Cardiac fibroblast (primary cell): ENCODE measurements at places on chromosomes 7 and 10.
A peak's percentile ranks its signal among the peaks of the same experiment; 100 is the strongest.

GRCh38 chr7:18425227-18425626, 70.3 kb upstream of the HDAC9 start:
- no peak for DNase-seq

DNA sequence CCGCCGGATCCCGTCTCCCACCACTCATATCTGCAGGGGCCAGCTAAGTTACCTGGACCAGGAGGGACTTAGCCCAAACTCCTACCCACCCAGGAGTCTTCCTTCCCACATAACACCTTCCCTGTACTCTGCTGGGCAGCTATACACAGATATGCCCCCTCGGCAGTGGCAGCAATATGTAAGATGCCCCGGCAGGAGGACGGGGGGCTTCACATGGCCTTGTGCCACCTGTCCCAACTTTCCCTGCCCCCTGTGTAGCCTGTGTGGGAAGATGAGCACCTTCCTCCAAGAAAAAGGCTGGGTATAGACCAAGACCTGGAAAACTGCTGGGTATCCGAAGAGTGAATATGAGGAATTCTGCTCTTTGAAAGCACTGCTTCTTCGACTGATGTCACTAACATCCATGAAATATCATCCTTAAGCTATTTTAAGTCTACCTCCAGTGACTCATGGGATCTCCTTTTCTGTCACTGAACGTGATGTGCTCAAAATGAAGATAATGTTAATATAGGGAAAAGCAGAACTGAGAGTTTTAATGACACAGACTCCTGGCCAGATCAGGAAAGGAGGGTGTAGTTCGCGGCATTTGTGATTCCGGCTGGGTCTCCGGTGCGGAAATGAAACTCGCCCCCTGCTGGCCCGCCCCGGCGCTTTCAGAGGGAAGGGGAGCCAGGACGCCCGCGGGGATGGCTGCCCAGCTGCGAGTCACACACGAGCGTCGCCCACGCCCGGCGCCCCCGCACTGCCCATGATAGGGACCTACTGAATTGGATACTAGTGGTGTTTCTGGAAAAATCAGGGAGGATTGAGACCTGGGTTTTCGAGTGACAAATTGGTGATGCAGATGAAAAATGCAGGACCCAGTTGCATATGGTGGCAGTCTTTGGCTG, 256.9 kb upstream of the NFE2L3 start:
- DNase-seq: peak; percentile 11

DNA sequence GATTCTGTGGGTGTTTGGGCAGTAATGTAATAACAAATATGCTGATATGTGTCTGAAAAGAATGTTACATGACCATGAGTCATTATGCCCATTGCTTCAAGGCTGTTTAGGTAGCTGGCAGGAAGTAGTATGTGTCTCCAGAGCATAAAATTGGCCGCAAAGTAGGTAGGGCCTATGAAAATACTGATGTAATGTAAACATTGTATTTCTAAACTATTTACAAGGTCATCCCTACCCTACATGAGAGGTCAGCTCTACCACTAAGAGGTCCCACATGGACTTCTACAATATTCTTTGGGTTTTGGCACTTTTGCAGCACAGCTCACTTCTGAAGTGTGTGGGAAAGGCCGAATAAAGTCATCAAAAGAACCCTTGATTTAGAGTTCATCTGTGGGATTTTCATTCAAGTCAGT, 301.9 kb downstream of the AHR start:
- peak; percentile 95 for DNase-seq

- DNase-seq: no peak
Observed at GRCh38 chr7:129959471-129960203, 6.9 kb upstream of the UBE2H start.

DNA sequence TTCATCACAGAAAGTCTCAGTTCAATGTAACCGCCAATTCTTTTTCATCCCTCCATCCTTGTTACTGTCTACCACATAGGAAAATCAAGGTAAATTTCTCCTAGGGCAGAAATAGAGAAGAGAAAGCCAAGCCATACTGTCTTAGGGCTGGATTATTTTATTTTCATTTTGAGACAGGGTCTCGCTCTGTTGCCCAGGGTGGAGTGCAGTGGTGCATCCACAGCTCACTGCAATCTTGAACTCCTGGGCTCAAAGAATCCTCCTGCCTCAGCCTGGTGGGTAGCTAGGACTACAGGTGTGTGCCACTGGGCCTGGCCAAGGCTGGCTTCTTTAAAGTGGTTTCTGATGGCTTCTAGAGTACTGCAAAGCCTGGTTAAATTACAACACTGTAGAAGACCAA, 181.7 kb downstream of the SRPK2 start:
- DNase-seq: no peak

DNA sequence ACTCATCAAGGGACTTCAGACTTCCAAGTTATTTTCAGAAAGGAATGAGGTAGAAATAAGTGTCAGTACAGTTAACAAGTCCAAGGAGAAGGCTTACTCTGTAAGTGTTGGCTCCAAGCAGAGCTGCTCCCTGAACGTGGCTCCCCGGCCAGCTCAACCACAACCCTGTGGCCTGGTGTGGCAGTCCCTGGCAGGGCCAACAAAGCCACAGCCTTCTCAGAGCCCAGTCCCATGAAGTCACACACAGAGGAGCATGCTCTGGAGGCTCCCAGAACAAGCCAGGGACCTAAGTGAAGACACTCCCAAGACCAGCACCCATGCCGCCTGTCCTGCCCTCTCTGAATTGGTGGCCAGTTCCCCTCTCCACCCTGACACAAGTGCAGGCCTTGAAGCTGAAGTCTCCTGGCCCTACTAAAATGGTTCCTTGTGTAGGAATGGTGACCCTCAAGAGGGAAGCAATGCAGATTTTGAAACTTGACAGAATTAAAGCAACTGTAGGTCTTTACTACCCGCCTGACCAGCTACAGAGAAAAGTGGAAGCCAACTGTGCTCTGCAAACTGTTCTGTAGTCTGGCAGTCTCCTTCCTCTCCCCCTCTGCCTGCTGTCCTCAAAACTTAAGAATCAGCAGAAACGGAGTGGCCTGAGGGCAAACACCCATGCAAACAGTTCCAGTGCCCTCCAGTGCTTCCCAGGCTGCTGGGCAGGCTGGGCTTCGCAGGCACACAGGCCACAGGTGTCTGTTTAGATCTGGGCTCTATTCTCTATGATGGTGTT, 51.1 kb downstream of the NOD1 start:
- no peak for DNase-seq

- no peak for DNase-seq
Observed at GRCh38 chr10:111356571-111356970, 279.7 kb downstream of the ADRA2A start.

- DNase-seq: no peak
Observed at GRCh38 chr7:1529383-1530116, 952 bp upstream of the MAFK start.

DNA sequence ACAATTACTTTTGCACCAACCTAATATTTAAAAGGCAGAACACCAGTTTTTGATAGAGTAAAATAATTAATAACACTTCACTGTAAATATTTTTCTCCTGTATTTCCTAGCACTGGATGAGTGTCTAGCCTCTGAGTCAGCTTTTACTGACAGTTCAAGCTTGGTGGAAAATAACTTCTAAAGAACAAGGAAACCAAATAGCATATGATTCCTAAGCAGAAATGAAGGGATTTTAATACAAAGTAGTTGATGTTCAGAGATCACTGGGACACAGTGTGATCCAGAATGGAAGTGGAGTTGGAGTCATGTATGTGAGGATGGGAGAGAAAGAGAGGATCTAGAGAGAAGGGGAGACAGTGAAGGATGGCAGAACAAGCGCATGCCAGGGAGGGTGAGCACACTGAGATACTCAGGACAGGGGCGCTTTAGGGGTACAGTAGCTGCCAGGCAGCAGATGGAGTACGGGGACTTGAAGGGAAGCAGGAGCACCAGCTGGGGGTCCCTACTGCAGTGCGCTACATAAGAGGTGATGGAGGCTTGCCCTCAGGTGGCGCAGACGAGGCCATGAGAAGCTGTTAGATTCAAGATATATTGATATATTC, 117.9 kb upstream of the KLF6 start:
- DNase-seq: peak; percentile 57

- no peak for DNase-seq
Observed at GRCh38 chr10:78301481-78301880, 267.8 kb downstream of the RPS24 start.

DNA sequence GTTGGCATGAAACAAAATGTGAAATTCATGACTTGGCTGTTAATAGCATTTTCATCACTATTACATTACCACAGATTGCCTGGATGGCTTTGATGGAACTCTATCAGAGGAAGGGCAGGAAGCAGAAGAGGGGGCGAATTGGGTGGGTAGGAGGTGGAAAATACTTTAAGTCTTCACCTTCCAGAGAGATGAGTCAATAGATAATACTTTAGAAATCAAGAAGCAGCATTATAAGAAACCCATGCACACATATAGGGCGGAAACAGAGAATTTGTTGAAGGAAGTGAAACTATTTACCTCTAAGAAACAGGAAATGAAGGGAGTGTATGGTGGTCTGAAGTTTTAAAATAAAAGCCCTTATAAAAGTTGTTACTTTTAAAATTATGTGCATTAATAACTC, 152.1 kb upstream of the TARP start:
- no peak for DNase-seq

GRCh38 chr10:132142396-132143161, 44.2 kb upstream of the DPYSL4 start:
- DNase-seq: peak; percentile 22

DNA sequence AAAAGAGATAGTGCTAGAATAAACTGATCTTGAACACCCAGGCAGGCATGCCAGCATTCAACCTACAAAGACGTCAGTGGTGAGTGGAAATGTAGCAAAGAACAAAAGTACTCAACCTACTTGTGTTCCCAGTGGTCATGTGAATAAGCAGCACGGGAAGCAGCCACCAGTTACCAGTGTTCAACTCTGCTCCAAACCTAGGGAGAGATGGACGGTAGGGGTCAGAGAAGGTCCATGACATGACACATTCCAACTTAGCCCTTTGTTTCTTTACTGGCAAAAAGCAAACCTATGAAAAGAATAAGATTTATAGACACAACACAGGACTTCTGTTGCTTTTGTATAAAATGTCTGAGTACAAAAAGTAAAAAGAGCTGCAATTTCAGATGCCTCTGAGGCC, 511.4 kb downstream of the XPNPEP1 start:
- DNase-seq: peak; percentile 1

GRCh38 chr7:17651863-17652385, 288.4 kb downstream of the SNX13 start:
- DNase-seq: peak; percentile 90

DNA sequence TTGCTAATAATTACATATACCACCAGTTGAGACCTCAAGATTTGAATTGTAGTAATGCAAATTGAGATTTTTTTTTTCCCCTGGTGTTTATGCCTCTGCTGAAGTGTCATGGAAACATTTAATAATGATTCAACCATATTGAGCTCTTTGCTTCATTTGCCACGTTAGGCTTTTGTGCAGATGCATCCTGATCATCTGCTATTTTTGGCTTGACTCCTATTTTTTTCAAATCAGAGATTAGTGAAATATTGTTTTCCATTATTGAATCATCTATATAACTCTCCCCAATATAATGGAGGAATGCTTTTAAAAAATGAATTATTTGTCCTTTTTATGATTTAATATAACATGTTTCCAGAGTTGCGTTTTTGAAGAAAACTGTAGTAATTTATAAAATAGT, 115.1 kb downstream of the SRI start:
- no peak for DNase-seq

- peak; percentile 61 for DNase-seq
Observed at GRCh38 chr10:51733057-51733456, 33.7 kb upstream of the CSTF2T start.

- DNase-seq: peak; percentile 17
Observed at GRCh38 chr10:23442936-23443335, 4.1 kb downstream of the OTUD1 start.

DNA sequence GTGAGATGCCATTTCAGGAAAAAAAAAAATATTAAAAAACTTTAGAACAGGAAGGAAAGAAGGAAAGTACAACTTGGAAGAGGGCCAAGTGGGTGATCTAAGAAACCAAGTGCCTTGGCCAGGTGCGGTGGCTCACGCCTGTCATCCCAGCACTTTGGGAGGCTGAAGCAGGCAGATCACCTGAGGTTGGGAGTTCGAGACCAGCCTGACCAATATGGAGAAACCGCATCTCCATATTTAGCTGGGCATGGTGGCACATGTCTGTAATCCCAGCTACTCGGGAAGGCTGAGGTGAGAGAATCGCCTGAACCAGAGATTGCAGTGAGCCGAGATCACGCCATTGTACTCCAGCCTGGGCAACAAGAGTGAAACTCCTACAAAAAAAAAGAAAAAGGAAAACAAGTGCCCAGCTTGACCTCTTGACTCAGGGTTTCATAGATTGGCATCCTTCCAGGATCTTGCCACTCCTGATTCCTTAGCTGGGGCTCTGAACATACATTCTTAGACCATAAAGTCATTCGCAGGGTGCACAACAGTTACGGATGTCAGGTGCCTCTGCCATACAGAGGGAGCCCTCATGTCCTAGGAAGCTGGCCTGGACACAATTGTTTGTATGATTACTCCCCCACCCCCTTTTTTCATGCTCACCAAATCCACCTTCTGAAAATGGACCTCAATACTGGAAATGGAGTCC, 2.1 kb upstream of the GUSB start:
- peak; percentile 16 for DNase-seq
